T-cell (primary cell): ENCODE measurements at places on chromosomes 4 and X. TPM values are rescaled to one million over a fixed set of nuclear protein-coding genes. Genes with fewer than 3 reads are reported as not detected.

GRCh38 chr4:175824076-175824475, 12.0 kb upstream of the GPM6A start:
- no peak for DNase-seq

GRCh38 chr4:98599617-98600205, 58.7 kb downstream of the TSPAN5 start:
- DNase-seq, result no peak

DNA sequence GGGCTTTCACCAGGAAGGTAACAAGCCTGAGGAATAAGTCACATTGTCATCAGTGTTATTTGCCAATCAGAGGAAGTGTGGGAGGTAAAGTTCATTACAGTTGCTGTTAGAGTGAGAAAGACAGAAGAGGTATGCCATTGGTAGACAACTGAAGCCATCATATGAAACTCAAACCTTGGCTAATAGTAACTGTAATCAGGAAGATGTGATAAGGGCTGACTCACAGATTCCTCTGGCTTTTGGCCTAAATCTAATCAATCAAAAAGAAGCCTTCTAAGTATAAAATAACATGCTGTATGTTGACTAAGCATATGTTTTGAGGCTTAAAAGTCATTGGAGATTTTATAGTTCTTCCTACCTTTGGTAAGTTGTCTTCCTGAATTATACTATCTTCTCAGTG, 242.8 kb downstream of the PCDH7 start:
- no peak for DNase-seq

- no peak for DNase-seq
Measured at GRCh38 chr4:103075435-103075893, 1.1 kb downstream of the SLC9B2 start.

- no peak for DNase-seq
Measured at GRCh38 chrX:153649178-153649914, 2.3 kb downstream of the DUSP9 start.

DNA sequence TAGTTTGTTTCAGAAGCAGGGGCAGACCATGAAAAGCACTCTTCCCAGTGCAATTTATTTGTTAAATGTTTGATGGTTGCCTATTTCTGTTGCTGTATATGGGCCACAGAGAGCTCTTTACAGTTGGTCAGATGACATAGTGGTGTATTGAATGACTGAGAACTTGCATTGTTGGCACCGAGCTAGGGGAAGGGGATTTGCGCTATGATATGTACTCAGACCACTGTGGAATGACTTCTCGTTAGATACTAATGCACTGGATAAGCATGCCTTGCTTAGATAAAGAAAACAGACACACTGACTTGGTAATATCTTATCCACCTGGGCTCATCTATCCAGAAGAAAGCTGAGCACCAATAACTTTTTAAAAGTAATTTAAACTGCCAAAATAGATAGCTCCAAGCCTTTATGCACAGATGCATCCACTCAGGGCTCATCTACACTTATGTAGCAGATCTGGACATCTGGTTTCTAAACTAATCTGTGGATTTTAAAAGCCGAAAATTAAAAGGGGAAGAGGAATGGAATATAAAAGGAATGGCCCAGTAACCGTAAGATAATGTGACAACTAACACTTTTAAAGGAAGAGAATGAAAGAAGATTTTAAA, 132.7 kb downstream of the GATB start:
- no peak for DNase-seq

- no peak for DNase-seq
Measured at GRCh38 chr4:177401658-177402273, 40.5 kb downstream of the AGA start.

GRCh38 chrX:57313583-57314215, 27.2 kb downstream of the FAAH2 start:
- no peak for DNase-seq

DNA sequence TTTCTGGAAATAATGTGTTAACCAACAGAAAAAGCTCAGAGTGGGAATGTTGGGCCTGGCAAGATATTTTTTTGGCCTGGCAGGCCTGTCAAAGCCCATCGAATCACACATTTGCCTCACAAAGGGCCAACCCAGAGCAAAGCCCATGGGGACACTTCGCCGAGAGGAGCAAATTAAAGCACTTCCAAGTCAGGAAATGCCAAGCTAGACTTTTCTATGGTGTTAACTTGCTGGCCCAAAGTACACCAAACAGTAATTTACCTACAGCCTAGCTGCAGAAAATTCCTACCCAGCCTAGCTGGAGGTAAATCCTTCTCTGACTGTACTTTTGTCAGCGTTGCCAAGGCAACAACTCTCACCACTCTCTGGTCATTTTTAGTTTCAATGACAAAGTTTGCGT, 288.6 kb upstream of the LDB2 start:
- DNase-seq, result no peak

DNA sequence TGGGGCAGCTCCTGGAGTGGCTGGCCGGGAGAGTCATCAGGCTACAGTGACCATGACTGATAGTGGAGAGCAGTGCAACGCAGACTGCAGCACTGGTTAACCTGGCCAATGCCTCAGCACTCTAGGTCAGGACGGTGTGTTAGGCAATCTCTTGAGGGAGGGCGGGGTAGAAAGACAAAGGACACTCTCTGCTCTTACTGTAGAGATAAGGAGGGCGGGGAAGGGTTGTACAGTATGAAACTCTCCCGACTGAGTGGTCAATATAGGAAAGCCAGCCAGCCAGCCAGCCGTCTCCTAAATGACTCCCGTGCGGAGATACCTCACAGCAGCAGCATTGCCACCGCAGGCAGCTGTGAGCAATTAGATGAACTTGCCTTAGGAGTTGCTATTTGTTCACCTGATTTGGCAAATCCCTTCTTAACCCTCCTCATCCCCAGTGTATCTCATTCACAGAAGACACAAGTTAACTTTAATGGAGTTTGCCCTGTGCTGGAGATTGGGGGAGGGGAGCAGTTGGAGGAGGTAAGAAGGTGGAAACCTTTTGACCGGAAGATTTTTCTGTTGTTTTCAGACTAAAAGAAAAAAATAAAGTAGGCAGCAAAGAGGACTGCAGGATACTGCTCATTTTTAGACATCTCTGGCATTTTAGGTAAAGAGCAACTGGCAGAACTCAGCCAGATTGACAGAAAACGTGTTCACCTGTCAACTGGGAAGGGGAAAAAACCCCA, 330.5 kb downstream of the HNRNPD start:
- no peak for DNase-seq

DNA sequence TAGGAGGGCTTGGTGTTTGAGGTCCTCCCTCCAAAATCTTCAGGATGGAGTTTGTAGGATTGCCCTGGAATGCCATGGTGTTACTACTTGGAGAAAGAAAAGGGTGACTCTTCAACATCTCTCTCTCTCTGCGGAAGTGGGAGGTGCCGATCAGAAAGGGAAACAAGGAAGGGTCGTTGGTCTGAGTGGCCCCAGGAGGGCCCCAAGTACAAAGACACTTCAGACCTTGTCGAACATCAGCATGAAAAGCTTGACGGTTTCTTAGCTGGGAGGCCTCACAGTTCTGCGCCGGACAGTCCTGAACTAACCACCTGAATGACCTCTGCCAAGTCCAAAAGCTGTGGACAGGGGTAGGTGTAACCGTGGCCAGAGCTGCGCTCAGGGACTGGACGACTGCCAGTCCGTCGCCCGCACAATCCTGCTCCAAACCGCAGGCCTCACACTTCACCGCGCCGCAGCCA, 646 bp upstream of the GSX2 start:
- DNase-seq, result no peak

DNA sequence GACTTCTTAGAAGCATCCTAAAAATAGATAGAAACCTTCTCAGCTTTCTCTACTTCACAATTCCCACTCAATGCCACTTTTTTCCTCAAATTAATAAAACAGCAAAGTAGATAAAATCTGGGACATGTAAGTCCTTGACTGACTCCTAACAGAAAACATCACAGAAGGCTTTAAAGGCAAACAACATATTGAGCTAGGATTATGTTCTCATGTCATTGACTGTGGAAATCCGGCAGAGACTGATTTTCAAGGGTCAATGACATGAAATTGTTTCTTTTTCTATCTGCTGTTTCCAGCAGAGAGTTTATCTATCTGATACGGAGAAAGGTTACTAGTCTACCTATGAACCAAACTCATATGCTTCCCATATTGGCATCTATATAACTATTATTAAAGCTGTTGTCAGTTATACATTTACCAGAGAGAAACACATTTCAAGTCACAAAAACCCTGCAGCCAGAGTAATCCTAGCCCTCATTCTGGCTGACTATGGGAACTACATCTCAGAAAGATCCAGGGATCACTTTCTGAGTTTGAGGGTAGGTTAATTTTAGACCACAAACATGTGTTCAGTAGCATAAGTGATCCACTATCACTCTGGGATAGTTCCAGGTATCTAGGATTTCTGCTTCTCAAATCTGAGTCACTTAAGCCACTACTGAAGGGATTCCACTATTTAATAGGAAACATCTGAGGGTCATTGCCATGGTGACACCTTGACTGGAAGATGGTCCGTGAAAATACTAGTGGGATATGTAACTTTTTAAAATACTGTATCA, 147.6 kb downstream of the PPP3CA start:
- no peak for DNase-seq

GRCh38 chrX:65745992-65746391, 78.5 kb downstream of the MSN start:
- DNase-seq, result no peak

DNA sequence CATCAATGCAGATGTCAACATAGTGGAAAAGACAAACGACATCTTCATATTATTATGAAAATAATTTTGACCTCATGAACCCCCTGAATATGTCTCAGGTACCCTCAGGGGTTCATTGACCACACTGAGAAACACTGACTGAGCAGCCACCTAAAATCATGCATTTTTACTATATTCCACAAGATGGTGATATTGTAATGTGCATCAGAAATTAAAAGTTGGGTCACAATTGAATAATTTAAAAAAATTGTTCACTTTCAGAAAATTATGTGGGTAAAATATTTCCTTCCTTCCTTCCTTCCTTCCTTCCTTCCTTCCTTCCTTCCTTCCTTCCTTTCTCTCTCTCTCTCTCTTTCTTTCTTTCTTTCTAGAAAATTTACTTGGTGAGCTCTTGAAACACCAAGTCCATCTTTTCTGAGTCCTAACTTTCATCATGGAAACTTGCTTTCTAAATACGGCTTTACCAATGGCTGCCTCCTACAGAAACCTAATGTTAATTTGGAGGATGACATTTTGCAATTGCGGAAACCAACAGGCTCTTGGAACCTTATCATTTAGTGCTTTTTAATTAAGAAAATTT, 103.6 kb downstream of the RTL3 start:
- DNase-seq, result no peak

DNA sequence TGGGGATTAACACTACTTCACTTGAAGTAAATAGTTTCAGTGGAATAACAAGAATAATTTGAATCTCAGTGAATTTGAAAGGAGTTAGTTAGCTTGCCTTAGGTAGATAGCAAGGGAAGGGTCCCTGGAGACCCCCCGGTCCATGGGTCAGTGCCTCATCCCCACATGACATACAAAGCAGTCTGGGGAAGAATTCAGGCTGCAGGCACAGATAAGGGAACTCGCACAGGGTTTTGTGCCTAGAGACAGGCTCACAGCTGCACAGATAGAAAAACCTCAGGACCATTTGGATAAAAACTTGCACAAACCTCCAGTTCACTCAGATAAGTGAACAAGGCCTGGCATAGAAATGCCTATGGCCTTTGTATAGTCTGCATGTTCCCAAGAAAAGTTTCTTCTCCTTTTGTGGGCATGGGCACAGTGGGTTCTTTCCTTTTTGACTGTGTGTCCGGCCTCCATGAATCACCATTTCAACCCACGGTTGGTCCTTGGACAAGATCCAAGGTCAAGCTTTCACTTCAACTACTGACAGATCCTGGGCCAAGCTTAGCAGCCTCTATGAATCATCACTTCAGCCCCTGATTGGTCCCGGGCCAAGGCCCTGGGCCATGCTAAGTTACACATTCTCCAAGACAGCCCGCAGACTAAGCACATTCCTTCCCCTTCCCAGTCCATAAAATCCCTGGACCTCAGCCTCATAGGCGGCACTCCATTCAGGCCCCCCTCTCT, 108.3 kb upstream of the KLHL4 start:
- DNase-seq, result no peak

DNA sequence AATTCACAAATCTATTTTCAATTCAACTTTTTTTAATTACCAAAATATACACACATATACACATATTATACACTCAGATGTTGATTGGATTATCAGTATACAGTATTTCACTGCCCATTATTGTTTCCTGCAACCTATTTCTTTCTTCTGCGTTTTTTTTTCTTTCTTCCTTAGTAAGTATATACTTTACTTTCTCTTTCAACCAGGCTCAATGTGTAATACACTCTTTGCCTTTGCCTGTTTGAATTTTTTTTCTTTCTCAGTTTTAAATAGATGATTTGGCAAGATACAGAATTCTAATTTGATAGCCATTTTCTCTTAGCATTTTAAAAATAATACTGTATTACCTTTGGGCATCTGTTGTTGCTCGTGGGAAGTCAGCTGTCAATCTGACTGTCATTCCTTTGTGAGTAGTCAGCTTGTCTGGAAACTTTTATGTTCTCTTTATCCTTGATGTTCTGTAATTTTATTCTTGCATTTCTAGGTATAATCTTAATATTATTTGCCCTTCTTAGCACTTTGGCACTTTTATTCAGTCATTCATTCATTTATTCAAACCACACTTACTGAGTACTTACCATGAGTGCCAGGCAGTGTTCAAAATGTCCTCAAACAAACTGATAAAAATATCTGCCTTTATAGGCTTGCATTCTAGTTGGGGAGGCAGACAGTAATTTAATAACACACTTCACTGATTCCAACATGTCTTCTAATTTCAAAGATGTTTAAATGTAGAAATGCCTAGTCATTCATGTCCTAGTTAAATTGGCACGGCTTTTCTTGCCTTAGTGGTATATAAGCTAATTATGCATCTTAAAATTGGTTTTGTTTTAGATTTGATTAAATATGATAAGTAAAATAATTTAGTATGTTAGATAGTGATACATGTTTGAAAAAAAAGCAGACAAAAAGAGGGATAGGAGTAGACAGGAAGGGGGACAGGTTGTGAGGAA, 3.7 kb downstream of the USP38 start:
- DNase-seq, result no peak

MAGEB17 gene
- total RNA-seq, result not detected

FAM184B gene
- total RNA-seq, result 0.06 TPM

MAGEB5 gene
- total RNA-seq, result not detected

SMR3B gene
- total RNA-seq, result not detected

JAKMIP1 gene
- total RNA-seq, result 4.5 TPM

SRPK3 gene
- total RNA-seq, result not detected

BANK1 gene
- 2.5 TPM for total RNA-seq

KLHL13 gene
- total RNA-seq, result 1.4 TPM

OTUD6A gene
- total RNA-seq, result not detected
